ENCODE measurements at places on chromosomes 16 and 17. TPM values are rescaled to one million over a fixed set of nuclear protein-coding genes. Genes with fewer than 3 reads are reported as not detected.

DNA sequence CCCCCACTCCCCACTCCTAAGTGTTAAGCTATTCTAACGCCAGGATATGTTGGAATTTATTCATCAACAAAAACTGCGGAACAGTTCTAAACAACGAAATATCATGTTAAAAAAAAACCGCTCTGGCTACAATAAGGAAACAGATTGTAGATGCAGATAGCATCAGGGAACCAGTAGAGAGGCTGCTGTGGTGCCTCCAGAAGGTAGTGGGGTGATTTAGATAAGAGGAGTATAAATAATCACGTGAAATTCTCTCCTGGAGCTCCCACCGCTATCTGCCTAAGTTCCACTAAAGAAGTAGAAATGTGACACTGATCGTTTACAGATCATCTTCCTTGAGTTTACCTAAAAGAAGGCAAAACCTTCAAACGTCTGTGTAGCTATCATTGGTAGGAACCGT is 8.0 kb downstream of the AHSP start:
- no peak for DNase-seq

DNA sequence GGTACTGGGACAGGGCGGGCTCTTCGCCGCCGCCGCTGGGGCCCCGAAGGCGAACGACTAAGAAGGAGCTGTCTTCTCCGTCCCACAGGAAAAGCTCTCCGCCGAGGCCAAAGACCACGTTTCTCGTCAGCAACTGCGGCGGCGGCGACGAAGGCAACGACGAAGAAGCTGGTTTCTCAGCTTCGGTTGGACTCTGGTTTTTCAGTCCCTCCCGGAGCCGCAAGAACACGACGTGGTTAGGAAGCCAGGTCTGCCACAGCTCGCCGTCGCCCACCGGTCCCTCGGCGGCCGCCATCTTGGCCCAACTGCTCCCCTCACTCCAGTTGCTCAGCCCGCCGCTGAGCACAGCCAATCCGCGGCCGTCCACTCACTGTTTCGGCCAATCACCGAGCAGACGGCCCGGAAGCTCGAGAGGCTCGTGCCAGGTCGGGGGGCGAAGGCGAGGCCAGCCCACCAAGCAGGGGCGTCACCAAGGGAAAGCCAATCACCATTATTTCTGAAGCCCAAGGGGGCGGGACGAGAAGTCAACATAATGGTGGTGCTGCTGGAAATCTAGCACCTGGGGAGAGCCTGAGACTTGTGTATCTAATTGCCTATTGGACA is at the start of gene NUP88:
NUP88 (minus strand) TSS at position 307 of the 603 bp plus-strand sequence; CDS start at position 295, 12 bp downstream.
- peak; percentile 92 for DNase-seq

- no peak for DNase-seq
Measured at GRCh38 chr16:52718046-52718445, 171.1 kb upstream of the TOX3 start.

- DNase-seq = no peak
Measured at GRCh38 chr17:73748508-73748907, 104.3 kb upstream of the SDK2 start.

- DNase-seq = peak; percentile 25
Measured at GRCh38 chr16:87608400-87608985, 6.2 kb downstream of the JPH3 start.

Gene MSRB1
- total RNA-seq = 11.7 TPM
